ENCODE measurements at places on chromosomes 7 and 10.

DNA sequence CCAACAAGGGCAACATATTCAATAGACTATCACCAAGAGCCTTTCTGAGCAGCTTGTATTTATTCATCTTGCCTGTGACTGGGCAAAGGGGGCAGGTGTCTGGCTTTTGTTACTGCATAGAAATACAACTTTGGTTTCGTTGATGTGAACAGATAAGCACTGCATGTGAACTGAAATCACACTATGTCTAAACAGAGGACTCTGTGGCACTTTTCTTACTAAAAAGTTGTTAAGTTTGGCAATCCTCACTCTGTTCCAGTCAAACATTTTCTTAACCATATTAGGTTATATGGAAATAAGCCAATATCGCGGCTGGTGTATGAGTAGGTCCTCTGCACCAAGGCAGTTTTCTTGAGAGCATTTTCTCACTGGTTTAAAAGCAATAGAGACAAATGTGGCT is 48.5 kb downstream of the CALD1 start:
- DNase-seq: no peak

GRCh38 chr7:37330775-37331174 is 117.9 kb downstream of the ELMO1 start:
- DNase-seq: no peak

GRCh38 chr10:123821136-123821535 is 70.5 kb downstream of the CPXM2 start:
- no peak for DNase-seq

GRCh38 chr7:76998285-76998589 is 33.9 kb downstream of the SPDYE17 start:
- DNase-seq: no peak

DNA sequence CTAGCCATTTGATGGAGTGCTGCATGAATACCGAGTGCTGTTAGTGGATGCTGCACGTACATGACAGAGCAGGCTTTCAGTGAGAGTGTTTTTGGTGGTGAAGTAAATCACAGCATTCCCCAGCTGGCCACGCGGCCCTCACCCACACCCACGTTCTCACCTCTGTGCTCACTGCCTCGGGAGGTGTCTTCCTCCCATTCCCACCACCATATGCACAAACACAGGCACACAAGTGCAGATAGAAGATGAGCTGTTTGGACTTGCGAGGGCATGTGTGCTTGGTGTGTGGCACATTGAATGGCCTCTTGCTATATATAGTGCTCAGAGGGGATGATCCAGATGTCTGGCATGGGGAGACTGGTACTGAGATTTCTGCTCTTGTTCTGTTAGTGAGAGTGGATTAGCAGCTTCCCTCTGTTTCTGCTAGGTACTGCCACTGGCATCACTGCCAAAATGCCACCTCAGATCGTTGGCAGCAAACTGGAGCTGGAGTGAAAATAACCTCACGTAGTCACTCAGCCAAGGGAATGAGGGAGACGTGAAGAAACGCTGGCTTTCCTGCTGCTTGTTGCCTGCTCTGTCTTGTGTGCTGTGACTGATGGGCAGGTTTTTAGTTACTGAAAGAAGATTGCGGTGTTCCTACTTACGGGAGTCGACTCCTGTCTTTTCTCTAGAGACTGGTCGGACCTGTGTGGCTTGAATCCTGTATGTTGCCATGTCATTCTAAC is 19.1 kb downstream of the DNAJB6 start:
- no peak for DNase-seq

DNA sequence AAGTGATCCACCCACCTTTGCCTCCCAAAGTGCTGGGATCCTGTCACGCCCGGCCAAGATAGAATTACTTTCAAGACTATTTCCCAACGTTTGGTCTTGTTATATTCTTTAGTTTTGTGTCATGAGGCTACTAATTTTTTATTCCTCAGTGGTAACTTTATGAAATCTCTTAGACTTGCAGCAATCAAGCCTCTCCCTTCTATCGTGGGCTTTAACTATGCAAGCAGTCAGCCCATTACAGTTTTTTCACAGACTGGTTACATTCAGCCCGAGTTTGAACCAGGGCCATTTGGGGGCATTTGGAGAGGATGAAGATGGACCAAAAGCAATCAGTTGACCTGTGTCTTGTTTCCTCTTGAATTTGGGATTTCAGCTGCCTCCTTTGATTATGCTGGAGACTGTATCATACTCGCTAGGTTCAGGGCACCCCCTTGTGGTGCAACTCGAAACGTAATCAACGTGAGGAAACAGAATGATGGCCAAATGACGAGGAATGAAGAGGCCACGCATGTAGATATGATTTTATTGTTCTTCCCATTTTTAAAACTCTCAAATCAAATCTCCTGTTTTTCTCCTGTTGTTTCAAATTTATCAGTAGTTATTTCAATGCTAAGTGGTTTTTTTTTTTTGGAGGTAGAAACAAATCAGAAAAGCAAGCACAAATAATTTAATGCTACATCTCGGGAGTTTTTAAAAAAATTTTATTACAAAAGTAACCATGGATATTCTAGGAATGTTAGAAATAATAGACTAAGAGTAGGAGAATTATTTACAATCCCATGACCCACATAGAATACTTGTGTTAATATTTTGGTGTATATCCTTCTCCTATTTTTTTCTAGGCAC is 151.6 kb downstream of the KIAA1217 start:
- peak; percentile 11 for DNase-seq

GRCh38 chr7:44802418-44803025 is 6.0 kb downstream of the PPIA start:
- no peak for DNase-seq

- DNase-seq: no peak
Observed at GRCh38 chr10:50397312-50398140, 146.2 kb upstream of the ASAH2 start.

All from stimulated activated CD4-positive, alpha-beta T cell treated with anti-CD3 and anti-CD28 coated beads, Interleukin-4, amount 100 ng/mL, for 1 hour (primary cell).